ENCODE measurements at places on chromosomes 3 and 15. TPM values are rescaled to one million over a fixed set of nuclear protein-coding genes. Genes with fewer than 3 reads are reported as not detected.

GRCh38 chr15:70523616-70524015, 239.7 kb downstream of the UACA start:
- no peak for DNase-seq

- DNase-seq: no peak
Observed at GRCh38 chr3:77590191-77590590, 550.3 kb downstream of the ROBO2 start.

GRCh38 chr3:108546692-108547091, 36.3 kb upstream of the MYH15 start:
- DNase-seq: no peak

DNA sequence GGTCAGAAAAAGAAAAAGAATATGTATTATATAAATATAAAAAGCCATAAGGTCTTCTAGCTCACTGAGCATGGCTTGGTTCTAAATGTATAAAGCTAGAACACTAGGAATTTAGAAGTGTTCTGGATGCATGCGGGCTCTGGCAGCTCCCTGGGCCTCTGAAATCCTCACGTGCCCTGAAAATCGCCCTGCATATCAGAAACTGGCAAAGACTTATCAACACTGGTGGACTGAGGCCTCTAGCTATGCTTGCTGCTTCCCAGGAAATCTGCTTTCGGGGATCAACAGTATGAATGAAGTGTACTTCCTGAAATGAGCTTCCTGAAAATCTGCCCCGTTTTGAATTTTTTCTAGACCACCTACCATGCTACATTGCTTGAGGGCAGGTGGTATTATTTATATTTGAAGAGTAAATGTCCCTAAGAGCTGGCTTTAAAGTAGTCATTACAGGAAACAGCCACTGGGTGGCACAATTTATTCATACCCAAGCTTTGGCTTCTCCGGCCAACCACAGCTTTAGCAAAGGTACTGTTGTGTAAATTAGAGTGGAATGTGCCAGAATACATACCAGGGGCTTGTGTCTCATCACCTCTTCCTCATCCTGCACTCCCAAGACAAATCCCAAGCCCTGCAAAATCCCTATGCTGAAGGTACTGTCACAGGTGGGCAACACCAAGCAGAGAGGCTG, 17.7 kb downstream of the CRTAP start:
- peak; percentile 50 for DNase-seq

- DNase-seq: no peak
Observed at GRCh38 chr3:190597291-190597690, 83.4 kb downstream of the IL1RAP start.

DNA sequence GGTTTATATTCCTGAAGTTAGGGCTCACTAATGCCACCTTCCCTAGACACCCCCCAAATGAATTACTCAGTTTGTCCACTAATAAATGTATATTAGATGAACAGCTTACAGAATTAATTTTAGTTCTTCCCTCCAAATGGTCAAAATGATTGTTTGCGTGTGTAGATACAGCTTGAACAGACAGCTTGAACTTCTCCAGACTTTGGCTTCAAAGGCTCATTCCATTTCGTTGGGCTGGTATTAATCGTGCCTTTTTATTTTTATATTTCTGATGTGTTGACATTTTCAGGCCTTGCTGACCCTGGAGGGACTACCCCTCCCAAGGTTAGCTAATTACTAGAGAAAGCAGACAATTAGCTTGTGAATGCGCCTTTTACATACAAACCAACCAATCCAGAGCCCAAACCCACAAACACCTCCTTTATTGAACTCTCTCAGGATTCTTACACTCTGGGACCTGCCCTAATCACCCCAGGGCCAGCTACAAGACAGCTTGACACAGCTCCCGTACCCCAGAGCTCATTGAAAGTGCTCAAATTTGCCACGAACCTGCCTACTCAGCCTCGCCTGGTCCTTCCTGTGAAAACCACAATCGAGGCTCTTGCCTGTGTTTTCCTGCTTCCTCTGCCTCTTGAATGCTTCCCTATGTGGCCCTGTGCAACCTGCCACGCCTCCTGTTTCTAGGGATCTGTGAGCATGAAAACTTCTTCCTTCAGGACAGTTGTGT, 40.3 kb downstream of the RPL22L1 start:
- no peak for DNase-seq

GRCh38 chr3:170506556-170506955, 79.3 kb downstream of the SLC7A14 start:
- DNase-seq: no peak

DNA sequence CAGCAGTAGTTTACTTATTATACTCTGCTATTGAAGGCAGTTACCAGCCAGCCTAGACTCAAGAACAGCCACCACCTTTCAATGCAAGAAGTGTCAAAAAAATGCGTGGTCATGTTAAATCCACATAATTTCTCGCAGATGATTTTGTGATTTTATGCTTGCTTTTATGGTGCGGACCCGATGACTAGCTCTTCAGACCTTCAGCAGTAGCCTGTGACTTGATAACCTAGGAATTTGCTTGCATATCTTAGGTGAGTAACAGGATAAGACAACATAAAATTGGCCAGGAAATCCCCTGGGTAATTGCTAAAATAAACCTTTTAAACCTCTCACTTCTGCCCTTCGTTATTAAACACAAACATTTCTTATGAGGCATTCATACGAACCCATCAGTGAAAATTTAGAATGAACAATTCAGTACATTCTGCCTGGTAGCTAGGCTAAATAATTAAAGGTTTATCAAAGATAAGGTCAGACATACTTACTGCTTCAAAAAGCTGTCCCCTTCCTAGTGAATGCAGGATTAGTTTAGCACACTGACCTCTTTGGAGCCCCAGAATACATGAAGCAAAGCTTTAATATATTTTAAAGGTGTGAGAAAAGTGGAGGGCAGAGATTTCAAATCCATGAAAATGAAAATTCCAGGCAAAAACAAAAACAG, 798.8 kb downstream of the OTOL1 start:
- DNase-seq: no peak

- DNase-seq: no peak
Observed at GRCh38 chr15:82146990-82147461, 101.2 kb upstream of the MEX3B start.

DNA sequence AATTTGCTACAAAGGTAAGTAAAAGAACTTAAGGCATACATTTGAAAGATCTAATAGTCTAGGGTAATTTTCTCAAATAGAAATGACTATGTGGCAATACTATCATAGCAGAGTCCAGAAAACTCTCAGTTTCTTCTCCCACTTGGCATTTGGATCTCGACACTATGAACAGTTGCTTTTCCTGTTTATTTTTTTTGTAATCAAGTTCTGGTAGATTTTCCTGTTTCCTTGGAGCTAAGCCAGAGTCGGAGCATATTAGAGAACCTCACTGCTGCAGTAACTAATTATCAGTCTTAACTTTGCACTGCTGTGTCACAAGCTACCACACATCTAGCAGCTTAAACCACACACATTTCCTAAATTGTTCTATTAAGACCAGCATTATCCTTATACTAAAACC, 44.9 kb upstream of the ZNF385D start:
- no peak for DNase-seq

GRCh38 chr3:146187334-146187950, 26.5 kb upstream of the PLOD2 start:
- DNase-seq: peak; percentile 26

- peak; percentile 35 for DNase-seq
Observed at GRCh38 chr15:40928821-40929659, at the start of gene DLL4. Gene DLL4 (plus strand): TSS chr15:40929340. CDS start chr15:40929669, 329 bp downstream.

Gene HRG
- total RNA-seq: not detected

Gene RPL35A
- total RNA-seq: 1,826 TPM

Gene TNNC1
- 7.6 TPM for total RNA-seq

Gene ACTC1
- total RNA-seq: not detected

Gene SNAPC5
- total RNA-seq: 23.7 TPM

Gene SELENOT
- 68.4 TPM for total RNA-seq

All from activated naive CD4-positive, alpha-beta T cell treated with anti-CD3 and anti-CD28 coated beads for 36 hours (primary cell).